ENCODE measurements at places on chromosomes 5 and 9. TPM values are rescaled to one million over a fixed set of nuclear protein-coding genes. Genes with fewer than 3 reads are reported as not detected.
A peak's percentile ranks its signal among the peaks of the same experiment; 100 is the strongest.

The PRRT1B gene
- not detected for total RNA-seq

The F2RL2 gene
- total RNA-seq: 0.59 TPM

The THBS4 gene
- total RNA-seq: 1.2 TPM

The INSL4 gene
- total RNA-seq: not detected

The OR1L1 gene
- total RNA-seq: not detected

GRCh38 chr5:32777222-32777621 lies 66.1 kb downstream of the NPR3 start:
- no peak for DNase-seq

DNA sequence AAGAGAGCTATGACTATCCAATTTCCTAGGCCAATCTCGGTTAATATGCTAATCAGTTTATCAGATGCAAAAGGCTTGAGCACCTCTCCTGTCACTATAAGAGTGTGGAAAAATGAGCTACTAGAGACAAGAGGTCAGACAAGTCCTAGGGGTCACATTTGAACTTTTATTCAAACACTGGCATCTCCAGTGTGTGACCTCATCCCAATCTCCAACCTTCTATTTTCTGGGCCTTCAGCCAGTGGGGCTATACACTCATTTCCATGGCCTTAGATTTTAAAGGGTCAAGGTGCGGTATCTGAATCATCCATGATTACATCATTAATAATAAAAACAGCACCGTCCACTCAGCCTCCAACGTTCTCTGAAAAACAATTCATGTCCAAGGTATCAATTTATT lies 139.6 kb upstream of the LRRTM2 start:
- peak; percentile 85 for DNase-seq

DNA sequence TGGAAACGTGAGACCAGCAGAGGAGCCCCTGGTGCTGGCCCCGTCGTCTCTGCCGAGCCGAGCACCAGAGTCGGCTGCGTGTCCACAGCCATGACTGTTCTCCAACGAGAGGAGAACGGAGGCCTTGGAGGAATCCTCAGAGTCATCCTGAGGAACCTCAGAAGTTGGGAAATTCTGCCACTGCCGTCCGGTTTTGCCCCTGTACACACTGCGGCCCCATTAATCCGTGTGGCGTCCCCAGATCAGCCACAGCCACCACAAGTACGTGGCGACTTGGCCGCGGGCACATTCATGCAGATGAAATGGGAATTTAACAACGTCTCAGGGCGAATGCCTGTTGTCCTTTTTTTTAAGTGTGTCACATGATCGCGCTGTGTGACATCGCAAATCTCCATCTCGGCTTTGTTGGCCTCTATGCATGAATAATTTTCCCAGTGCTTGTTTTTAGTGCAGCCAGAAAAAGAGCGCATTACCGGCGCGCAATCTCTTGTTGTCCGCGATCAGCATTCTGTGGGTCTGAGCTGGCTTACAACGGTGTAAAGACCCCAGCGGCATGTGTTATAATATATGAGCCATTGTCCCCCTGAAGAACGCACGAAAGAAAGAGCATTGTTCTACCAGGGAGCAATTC lies 323.0 kb upstream of the IRX4 start:
- DNase-seq: no peak

- DNase-seq: no peak
These were observed 28.2 kb downstream of the MRPL36 start for GRCh38 chr5:1771149-1772065.

GRCh38 chr5:176614805-176615478 lies 5.0 kb upstream of the GPRIN1 start:
- peak; percentile 79 for DNase-seq

DNA sequence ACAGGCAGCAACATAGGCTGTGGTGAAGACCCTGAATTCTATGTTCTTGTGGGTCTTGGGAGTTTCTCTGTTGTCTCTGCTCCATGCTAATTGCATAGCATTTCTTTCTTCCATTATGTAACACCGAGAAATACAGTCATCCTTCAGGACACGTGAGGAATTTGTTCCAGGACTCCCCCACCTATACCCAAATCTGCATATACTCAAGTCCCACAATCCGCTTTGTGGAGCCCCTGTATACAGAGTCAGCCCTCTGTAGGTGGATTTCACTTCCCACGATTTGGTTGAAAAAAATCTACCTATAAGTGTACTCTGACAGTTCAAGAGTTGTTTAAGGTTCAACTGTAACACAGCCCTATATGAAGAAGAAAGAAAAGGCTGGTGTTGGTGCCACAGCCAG lies 22.1 kb downstream of the ANKRD33B start:
- DNase-seq: no peak

- no peak for DNase-seq
These were observed 10.0 kb downstream of the PLPPR1 start for GRCh38 chr9:101038488-101038887.
